H1 (cell line): ENCODE measurements at places on chromosomes 2 and 18.

DNA sequence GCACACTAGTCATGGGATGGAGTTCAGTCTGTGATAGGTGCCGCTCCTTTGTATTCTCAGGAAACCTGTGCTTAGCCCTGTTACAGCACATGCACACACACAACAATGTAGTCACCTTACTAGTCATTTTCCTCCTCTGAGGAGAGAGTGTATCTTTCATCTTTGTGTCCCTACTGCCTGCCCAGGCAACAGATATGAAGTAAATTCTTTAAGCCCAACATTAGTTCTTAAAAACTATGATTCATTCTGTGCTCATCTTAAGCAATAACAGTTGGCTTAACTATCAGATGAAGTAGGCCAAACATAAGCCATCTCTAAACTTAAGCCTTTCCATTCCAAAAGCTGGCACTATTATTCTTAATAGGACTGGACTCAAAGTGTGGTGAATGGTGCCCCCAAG lies 186.5 kb downstream of the LNPK start:
- H3K27me3 ChIP-seq, result no peaks in the 10 kb centered on the region
- H3K27ac ChIP-seq, result no peak overlapping the region
- H3K36me3 ChIP-seq, result no peaks in the 10 kb centered on the region
- H3K4me3 ChIP-seq, result no peak overlapping the region
- H3K4me1 ChIP-seq, result no peaks in the 10 kb centered on the region

GRCh38 chr2:210224591-210224940 lies 681 bp downstream of the ACADL start:
- H3K36me3 ChIP-seq, result no peaks in the 10 kb centered on the region
- no peaks in the 10 kb centered on the region for H3K4me1 ChIP-seq
- no peak overlapping the region for H3K27ac ChIP-seq
- H3K27me3 ChIP-seq, result peaks cover 27% of the 10 kb centered on the region
- H3K4me3 ChIP-seq, result peak overlapping the region; percentile 81

DNA sequence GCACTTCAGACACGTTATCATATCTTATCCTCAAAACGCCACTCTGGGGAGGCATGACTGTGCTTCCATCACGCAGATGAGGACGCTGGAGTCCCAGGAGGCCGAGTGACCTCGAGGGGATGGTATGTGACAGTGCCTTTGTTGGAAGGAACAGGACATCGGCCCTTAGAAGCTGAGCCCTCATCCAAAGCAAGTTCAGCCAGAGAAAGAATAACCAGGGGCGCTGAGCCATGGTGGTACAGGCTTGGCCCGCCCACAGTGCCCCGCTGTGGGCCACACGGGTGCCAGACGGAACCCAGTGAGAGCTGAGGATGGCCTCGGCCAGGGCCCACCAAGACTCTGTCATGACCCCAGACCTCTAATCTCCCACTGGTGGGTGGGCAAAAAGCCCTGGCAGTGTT lies 31.3 kb downstream of the HS1BP3 start:
- no peak overlapping the region for H3K27ac ChIP-seq
- no peak overlapping the region for H3K4me3 ChIP-seq
- H3K36me3 ChIP-seq, result no peaks in the 10 kb centered on the region
- H3K4me1 ChIP-seq, result peaks cover 4% of the 10 kb centered on the region; the same call in 1 of the 2 replicates

- no peaks in the 10 kb centered on the region for H3K36me3 ChIP-seq
- H3K4me3 ChIP-seq, result no peak overlapping the region
- DNase-seq, result no peak
- H3K27ac ChIP-seq, result no peak overlapping the region
- no peaks in the 10 kb centered on the region for H3K4me1 ChIP-seq
Observed at GRCh38 chr18:59792353-59792752, 95.1 kb upstream of the CCBE1 start.

DNA sequence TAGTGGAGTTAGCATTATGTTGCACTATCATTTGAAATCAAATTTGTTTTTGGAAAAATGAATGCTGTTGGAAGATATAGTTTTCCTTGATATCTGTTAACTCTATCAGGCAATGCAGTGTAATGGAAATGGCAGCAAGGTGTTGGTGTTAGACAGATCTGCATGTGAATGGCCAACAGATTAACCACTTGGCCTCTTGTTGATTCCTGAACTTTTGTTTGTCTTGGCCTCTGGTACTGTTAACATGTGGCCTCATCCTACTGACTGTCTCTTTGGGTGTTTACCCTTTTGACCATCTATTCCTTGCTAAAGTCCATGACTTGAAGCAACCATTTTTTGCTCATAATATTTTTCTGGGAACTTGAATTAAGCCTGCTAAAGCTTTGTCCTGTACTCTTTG lies 110.2 kb upstream of the CDH2 start:
- H3K36me3 ChIP-seq, result no peaks in the 10 kb centered on the region
- DNase-seq, result no peak
- peaks cover 9% of the 10 kb centered on the region for H3K27me3 ChIP-seq

- no peak for DNase-seq
- no peak overlapping the region for H3K4me3 ChIP-seq
- H3K27ac ChIP-seq, result no peak overlapping the region
- no peaks in the 10 kb centered on the region; the same call in 1 of the 2 replicates for H3K36me3 ChIP-seq
Observed at GRCh38 chr2:3470166-3470651, 49.1 kb downstream of the ADI1 start.

- no peaks in the 10 kb centered on the region for H3K27me3 ChIP-seq
- no peak for DNase-seq
- no peak overlapping the region for H3K4me3 ChIP-seq
- H3K27ac ChIP-seq, result no peak overlapping the region
- 0 out of 2 replicates have a peak, but pooled peaks cover 3% of the 10 kb centered on the region for H3K4me1 ChIP-seq
Observed at GRCh38 chr2:66050392-66050791, 384.5 kb upstream of the MEIS1 start.

DNA sequence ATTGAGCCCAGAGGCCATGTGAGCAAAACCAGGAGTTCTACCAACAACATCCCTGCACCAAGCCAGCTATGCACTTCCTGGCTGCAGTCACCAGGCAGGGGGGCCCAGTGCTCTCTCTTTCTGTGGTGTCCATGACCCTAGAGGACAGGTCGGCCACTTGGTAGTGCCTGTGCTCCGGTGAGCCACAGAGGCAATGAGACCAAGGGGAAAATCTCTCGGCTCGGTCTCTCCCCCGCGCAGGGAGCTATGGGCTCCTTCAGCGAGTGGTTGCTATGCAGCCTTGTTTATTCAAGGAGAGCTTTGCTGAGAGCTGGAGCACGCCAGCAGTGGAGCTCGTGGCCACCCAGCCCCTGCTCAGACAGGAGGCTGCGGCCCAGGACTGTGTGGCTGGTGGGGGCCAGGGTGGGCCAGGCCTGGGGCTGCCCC lies at the start of gene TOGARAM2:
Gene TOGARAM2 (plus strand): TSS at position 283 of the 426 bp plus-strand sequence. CDS start 13,537 bp downstream, outside the sequence.
- no peak within 1 kb of the TSS for H3K27ac ChIP-seq
- H3K4me3 ChIP-seq, result no peak within 1 kb of the TSS
- no peaks in the 10 kb centered on the region for H3K27me3 ChIP-seq
- no peak for DNase-seq

- no peak overlapping the region for H3K27ac ChIP-seq
- H3K36me3 ChIP-seq, result no peaks in the 10 kb centered on the region
- H3K4me1 ChIP-seq, result peaks cover 9% of the 10 kb centered on the region; the same call in 1 of the 2 replicates
- DNase-seq, result no peak
Observed at GRCh38 chr2:160726046-160726445, 232.4 kb upstream of the RBMS1 start.

- no peak overlapping the region for H3K27ac ChIP-seq
- H3K36me3 ChIP-seq, result no peaks in the 10 kb centered on the region
- H3K4me1 ChIP-seq, result no peaks in the 10 kb centered on the region; the same call in 1 of the 2 replicates
- no peak for DNase-seq
- no peaks in the 10 kb centered on the region for H3K27me3 ChIP-seq
Observed at GRCh38 chr18:45782662-45783061, 42.8 kb upstream of the SIGLEC15 start.

GRCh38 chr18:9403795-9404564 lies 69.4 kb downstream of the TWSG1 start:
- no peak overlapping the region for H3K27ac ChIP-seq
- no peaks in the 10 kb centered on the region for H3K4me1 ChIP-seq
- no peaks in the 10 kb centered on the region for H3K27me3 ChIP-seq
- H3K4me3 ChIP-seq, result no peak overlapping the region
- no peak for DNase-seq

DNA sequence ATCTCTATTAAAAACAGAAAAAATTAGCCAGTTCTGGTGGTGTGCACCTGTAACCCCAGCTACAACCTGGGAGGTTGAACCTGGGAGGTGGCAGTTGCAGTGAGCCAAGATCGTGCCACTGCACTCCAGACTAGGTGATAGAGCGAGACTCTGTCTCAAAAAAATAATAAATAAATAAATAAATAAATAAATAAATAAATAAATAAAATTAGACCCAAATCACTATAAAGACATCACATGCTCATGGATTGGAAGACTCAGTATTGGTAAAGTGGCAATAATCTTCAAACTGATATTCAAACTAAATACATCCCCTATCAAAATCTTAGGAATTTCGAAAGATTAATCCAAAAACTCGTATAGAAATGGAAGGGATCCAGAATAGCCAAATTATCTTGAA lies 15.5 kb upstream of the GALNT1 start:
- no peaks in the 10 kb centered on the region for H3K36me3 ChIP-seq
- no peak overlapping the region for H3K27ac ChIP-seq
- H3K4me1 ChIP-seq, result no peaks in the 10 kb centered on the region
- no peak overlapping the region for H3K4me3 ChIP-seq

DNA sequence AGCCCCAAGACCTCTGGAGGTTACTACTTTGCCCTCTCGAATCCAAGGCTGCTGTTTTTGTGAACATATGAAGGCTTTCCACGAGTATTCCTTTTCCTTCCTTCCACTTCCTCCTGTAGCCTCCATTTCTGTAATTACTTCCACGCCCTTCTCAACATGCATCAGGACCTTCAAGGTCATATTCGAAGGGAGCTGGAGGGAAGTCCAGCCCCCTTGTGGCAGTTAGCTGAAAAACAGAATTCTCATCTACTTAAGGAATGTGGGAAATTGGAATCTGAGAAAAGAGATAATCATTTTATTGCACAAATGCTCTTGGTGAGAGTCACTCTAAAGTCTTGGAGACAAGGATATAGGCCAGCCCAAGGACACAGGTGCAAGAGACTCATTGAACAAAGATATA lies 1000.2 kb downstream of the TDRD15 start:
- H3K27me3 ChIP-seq, result no peaks in the 10 kb centered on the region
- H3K4me1 ChIP-seq, result no peaks in the 10 kb centered on the region
- H3K27ac ChIP-seq, result no peak overlapping the region
- no peaks in the 10 kb centered on the region for H3K36me3 ChIP-seq
- no peak for DNase-seq

DNA sequence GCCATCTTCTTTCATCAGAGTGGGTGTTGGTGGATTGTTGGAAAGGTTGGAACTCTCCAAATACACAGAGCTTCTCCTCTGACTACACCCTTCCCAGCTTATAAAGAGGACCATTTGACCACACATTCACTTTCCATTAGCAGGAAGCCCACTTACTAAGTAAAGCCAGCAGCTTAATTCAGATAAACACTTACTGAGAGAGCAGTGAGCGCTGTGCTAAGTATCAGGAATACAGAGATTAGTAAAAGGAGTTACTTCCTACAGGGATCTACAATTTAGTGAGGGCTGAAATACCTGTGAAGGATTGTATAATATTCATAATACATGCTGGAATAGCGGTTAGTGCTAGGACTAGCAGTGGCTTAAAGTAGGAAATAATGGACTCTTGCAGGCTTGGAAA lies 343.0 kb downstream of the NYAP2 start:
- DNase-seq, result no peak
- H3K27me3 ChIP-seq, result peaks cover 1% of the 10 kb centered on the region
- H3K4me1 ChIP-seq, result no peaks in the 10 kb centered on the region
- H3K4me3 ChIP-seq, result no peak overlapping the region

GRCh38 chr18:24427484-24427883 lies 1.0 kb downstream of the IMPACT start:
- DNase-seq, result no peak
- no peak overlapping the region for H3K27ac ChIP-seq
- H3K27me3 ChIP-seq, result no peaks in the 10 kb centered on the region
- H3K36me3 ChIP-seq, result peaks cover 10% of the 10 kb centered on the region
- H3K4me3 ChIP-seq, result peak overlapping the region; percentile 94
- no peaks in the 10 kb centered on the region for H3K4me1 ChIP-seq

- H3K4me1 ChIP-seq, result peaks cover 6% of the 10 kb centered on the region
- H3K4me3 ChIP-seq, result no peak overlapping the region
- H3K27me3 ChIP-seq, result no peaks in the 10 kb centered on the region
- no peak for DNase-seq
- peaks cover 57% of the 10 kb centered on the region for H3K36me3 ChIP-seq
Observed at GRCh38 chr2:60544954-60545560, 8.4 kb downstream of the BCL11A start.

DNA sequence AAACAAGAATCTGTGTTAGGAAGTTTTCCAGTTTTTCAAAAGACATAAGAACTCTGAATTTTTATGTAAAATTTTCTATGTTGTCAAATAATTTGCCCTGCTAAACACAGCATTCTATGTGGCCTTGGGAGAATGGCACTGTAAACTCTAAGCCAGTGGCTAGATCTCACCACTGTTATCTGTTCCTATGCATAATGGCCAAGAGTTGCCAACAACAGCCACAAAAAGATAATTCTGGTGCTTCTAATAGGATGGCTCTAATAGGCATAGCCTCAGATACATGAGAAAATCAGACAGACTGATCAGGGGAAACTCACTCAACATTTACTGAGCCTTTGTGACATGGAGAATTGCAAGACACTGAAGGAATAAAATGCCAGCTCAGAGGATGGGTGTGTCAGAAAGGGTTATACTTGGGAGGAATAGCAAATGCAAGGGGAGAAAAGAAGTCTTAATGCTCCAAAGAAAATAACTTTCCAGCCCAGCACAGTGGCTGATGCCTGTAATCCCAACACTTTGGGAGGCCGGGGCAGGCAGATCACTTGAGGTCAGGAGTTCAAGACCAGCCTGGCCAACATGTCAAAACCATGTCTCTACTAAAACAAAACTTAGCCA lies 63.7 kb downstream of the COBLL1 start:
- H3K27me3 ChIP-seq, result no peaks in the 10 kb centered on the region
- no peaks in the 10 kb centered on the region for H3K4me1 ChIP-seq
- H3K36me3 ChIP-seq, result no peaks in the 10 kb centered on the region
- H3K4me3 ChIP-seq, result no peak overlapping the region
- H3K27ac ChIP-seq, result no peak overlapping the region
